Activated naive CD8-positive, alpha-beta T cell treated with anti-CD3 and anti-CD28 coated beads for 36 hours (primary cell): ENCODE measurements at places on chromosomes 13 and 19. TPM values are rescaled to one million over a fixed set of nuclear protein-coding genes. Genes with fewer than 3 reads are reported as not detected.

- peaks cover 20% of the 10 kb centered on the region for H3K4me1 ChIP-seq
- H3K27me3 ChIP-seq, result peaks cover 7% of the 10 kb centered on the region
- DNase-seq, result peak; percentile 54
- H3K4me3 ChIP-seq, result peak within 1 kb of the TSS; percentile 82
Measured at GRCh38 chr19:46635920-46636761, at the start of gene GNG8. Gene GNG8, minus strand, starts transcription at chr19:46636202. Its CDS starts 1,520 bp downstream, at chr19:46634682.

Gene OR10H1
- not detected for total RNA-seq

Gene ESD
- 140 TPM for total RNA-seq

DNA sequence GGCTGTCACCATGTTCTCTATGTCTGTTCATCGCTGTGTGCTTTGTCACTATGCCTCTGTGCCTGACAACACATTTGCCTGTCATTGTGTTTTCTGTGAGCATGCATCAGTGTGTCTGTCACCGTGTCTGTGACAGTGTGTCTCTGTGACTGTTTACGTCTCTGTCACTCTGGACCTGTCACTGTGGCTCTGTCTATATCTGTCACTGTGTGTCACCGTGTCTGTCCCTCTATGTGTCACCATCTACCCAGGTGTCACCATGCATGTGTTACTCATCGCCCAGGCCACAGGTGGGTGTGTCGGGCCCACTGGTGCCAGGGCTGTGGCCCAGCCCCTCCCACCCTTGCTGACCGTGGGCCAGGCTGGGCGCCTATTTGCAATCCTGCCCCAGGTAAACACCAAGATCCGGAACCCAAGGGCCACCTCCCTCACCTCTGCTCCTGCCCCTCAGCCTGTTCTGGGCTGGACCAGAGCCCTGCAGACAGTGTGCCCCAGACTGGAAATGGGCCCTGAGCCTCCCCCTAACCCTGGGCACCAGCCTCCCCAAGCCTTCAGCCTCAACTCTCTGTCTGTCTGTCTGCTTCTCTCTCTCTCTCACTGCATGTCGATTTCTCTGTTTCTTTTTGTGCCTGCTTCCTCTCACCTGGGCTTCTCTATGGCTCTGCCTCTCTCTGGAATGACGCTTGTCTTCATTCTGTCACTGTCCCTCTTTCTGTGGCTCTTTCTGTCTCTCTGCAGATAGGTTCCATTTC lies 7.7 kb downstream of the IRF2BP1 start:
- H3K27ac ChIP-seq, result no peak overlapping the region
- H3K4me1 ChIP-seq, result peaks cover 22% of the 10 kb centered on the region
- DNase-seq, result no peak
- H3K36me3 ChIP-seq, result peaks cover under 1% of the 10 kb centered on the region

- no peak overlapping the region for H3K4me3 ChIP-seq
- H3K36me3 ChIP-seq, result no peaks in the 10 kb centered on the region
- no peak overlapping the region for H3K27ac ChIP-seq
- H3K4me1 ChIP-seq, result no peaks in the 10 kb centered on the region
- peaks cover 3% of the 10 kb centered on the region for H3K27me3 ChIP-seq
Measured at GRCh38 chr13:47480121-47480520, 521.0 kb downstream of the SUCLA2 start.

GRCh38 chr19:58003174-58003828 lies 681 bp upstream of the ZNF606 start:
- H3K27ac ChIP-seq, result peak overlapping the region; percentile 88
- no peak for DNase-seq
- no peaks in the 10 kb centered on the region for H3K27me3 ChIP-seq
- H3K4me3 ChIP-seq, result peak overlapping the region; percentile 88

DNA sequence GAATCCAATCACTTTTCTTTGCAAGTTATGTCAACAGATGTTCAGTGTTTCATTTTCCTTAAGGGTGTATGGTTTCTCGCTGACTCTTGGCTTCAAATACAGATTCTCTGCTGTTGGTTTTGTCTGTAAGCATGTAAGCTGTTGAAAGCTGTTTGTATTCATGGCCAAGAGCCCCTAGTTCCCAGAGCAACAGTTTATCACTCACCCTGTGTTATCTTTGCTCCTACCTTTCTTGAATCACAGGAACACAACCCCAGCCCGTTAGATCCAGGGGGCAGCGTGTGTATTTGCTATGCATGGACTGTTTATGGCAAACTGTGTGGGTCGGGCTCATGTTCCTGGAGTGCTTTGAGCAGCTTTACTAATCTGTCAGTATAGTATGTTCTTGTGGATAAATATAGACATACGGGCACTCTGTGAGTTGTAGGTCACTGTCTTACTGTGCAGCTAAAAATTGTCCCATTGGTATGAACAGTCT lies 28.9 kb downstream of the FRY start:
- no peaks in the 10 kb centered on the region for H3K36me3 ChIP-seq
- no peak overlapping the region for H3K4me3 ChIP-seq
- DNase-seq, result no peak
- H3K4me1 ChIP-seq, result no peaks in the 10 kb centered on the region
- H3K27me3 ChIP-seq, result no peaks in the 10 kb centered on the region
- H3K27ac ChIP-seq, result no peak overlapping the region

DNA sequence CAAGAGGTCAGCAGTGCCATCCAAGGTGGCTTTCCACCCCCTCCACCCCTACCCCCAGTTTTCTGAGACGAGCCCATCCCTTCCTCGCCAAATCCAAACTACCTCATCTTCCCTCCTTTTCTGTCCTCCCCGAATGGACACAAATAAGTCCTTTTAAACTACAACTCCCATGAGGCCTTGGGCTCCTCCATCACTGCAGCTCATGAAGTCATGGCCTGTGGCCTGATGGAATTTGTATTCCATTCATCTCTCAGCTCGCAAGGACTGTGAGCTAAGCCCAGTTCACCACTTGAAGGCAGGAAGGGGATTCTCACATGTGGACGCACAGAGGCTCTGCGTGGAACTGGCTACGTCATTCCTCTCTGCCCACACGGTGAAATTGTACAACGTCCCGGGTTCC lies 12.5 kb downstream of the PTPRH start:
- no peaks in the 10 kb centered on the region for H3K36me3 ChIP-seq
- peaks cover 40% of the 10 kb centered on the region for H3K27me3 ChIP-seq
- no peak overlapping the region for H3K27ac ChIP-seq
- H3K4me1 ChIP-seq, result no peaks in the 10 kb centered on the region
- no peak overlapping the region for H3K4me3 ChIP-seq
- no peak for DNase-seq

DNA sequence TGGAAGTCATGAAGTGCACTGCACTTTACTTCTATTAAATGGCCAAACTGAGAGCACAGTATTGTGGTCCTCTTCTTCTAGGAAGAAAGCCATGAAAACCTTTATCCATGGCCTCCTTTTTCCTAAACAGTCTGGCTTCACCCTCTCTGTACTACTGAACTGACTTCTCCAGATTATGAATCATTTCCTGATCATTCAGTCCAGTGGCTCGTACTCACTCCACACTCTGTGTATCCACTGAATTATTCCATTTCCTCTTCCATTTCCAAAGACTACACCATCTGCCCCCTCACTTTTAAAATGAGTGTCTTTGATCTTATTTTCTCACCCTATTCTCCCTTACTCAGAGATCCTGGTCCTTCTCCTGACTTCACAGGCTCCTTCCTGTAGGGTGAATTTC lies 29.7 kb upstream of the FREM2 start:
- H3K4me1 ChIP-seq, result no peaks in the 10 kb centered on the region
- no peaks in the 10 kb centered on the region for H3K27me3 ChIP-seq
- DNase-seq, result no peak
- no peak overlapping the region for H3K27ac ChIP-seq
- no peaks in the 10 kb centered on the region for H3K36me3 ChIP-seq
- no peak overlapping the region for H3K4me3 ChIP-seq
